ENCODE measurements at places on chromosomes 5 and 9. TPM values are rescaled to one million over a fixed set of nuclear protein-coding genes. Genes with fewer than 3 reads are reported as not detected.

TMEM232 gene
- total RNA-seq = 0.30 TPM

- peaks cover 48% of the 10 kb centered on the region for H3K27me3 ChIP-seq
- peak within 1 kb of the TSS; percentile 68 for H3K4me3 ChIP-seq
- no peaks in the 10 kb centered on the region for H3K36me3 ChIP-seq
- H3K4me1 ChIP-seq = peaks cover 10% of the 10 kb centered on the region
These were observed at the start of gene PDE8B for GRCh38 chr5:77210091-77210963. Gene PDE8B (plus strand): TSS chr5:77210680. CDS start chr5:77210926, 246 bp downstream.

- H3K27me3 ChIP-seq = no peaks in the 10 kb centered on the region
- DNase-seq = no peak
- no peak overlapping the region for H3K4me3 ChIP-seq
- H3K4me1 ChIP-seq = no peaks in the 10 kb centered on the region
- H3K36me3 ChIP-seq = no peaks in the 10 kb centered on the region
These were observed 29.9 kb upstream of the MYOT start for GRCh38 chr5:137837491-137838394.

- H3K36me3 ChIP-seq = peaks cover 3% of the 10 kb centered on the region
- no peak overlapping the region for H3K27ac ChIP-seq
- H3K27me3 ChIP-seq = peaks cover 2% of the 10 kb centered on the region
- no peaks in the 10 kb centered on the region for H3K4me1 ChIP-seq
These were observed 12.0 kb upstream of the ELOVL7 start for GRCh38 chr5:60856066-60856465.

FOXD4L4 gene
- total RNA-seq = 0.11 TPM

DNA sequence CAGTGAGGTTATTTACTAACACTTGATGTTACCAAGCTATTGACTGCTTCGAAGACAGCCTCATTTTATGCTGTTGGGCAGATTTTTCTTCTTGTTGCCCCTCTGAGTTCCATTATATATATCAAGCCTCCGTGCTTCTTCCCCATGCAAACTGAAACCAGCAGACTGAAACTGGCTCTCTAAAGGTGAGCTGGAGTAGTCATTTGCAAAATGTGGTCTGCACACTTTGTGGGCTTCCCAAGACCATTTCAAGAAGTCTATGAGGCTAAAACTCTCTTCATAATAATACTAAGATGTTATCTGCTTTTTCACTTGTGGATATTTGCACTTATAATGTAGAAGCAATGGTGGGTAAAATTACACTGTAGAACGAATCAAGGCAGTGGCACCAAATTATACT, 13.9 kb downstream of the SLC36A1 start:
- no peak overlapping the region for H3K4me3 ChIP-seq
- H3K27me3 ChIP-seq = no peaks in the 10 kb centered on the region
- H3K4me1 ChIP-seq = no peaks in the 10 kb centered on the region
- H3K27ac ChIP-seq = no peak overlapping the region

DNA sequence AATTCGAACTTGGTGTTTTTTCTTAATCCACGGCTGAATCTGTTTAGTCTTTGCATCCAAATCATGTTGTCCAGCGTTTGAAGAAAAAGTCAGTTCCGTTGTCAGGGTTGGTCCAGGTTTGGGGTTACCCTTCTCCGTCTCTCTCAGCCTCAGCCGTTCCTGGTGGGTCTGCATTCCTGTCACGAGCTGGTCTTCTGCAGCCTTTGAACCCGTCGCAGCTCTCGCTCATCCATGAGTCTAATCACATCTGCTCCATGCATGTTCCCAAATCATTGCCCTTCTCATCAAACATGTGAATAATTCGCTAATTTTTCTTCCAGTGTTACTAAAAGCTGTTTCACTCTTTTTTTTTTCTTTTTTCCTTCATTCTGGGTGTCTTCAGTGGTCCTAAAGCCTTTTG, 39.0 kb upstream of the EXOC3 start:
- no peak for DNase-seq
- no peak overlapping the region for H3K27ac ChIP-seq
- H3K36me3 ChIP-seq = peaks cover 19% of the 10 kb centered on the region

DNA sequence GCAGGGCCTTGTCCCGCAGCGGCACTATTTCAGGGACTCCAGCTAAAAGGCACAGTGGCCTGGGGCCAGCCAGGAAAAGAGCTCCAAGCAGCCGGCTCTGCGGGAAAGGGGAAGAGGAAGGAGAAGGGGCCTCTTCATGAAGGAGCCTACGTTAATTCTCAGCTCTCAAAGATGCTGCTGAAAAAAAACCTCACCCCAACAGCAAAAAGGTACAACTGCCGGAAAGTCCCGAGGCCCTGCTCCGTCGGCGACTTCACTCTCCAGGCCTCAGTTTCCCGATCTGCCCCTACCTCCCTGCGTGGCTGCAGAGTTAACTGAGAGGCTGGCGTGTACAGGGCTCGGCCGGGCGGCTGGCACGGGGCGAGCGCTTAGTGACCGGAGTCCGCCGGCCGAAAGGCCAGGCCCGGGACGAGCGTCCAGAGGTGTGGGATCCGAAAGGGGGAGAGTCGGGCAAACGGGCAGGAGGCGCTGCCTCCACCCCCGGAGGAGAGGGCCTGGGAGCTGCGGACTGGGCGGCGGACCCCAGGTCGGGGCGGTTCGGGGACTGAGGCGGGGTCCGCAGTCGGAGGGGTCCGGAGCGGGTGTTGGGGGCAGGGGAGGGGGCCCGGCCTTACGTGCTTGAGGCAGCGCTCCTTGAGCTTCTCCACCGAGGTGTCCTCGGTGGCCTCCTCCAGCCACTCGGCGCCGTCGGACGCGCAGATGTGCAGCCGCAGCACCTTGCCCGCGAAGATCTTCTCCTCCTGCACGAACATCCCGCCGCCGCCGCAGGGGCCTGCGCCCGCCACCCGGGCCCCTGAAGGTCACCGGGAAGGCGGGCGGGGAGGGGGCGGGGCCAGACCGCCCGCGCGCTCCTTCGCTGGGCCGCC, 529 bp downstream of the UBAC1 start:
- peaks cover 32% of the 10 kb centered on the region for H3K4me1 ChIP-seq
- no peaks in the 10 kb centered on the region for H3K36me3 ChIP-seq
- peak overlapping the region; percentile 87 for H3K4me3 ChIP-seq
- H3K27ac ChIP-seq = peak overlapping the region; percentile 65
- DNase-seq = no peak
- no peaks in the 10 kb centered on the region for H3K27me3 ChIP-seq

DNA sequence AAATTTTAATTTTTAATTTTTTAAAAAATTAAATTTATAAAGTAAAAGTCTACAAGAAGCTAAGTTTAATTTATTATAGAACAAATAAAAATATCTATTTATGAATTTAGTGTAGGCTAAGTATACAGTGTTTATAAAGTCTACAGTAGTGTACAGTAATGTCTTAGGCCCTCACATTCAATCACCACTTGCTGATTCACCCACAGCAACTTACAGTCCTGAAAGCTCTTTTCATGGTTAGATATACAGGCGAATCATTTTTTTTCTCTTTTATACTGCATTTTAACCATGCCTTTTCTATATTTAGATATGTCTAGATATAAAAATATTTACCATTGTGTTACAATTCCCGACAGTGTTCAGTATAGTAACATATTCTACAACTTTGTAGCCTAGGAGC, 55.9 kb downstream of the PCSK1 start:
- DNase-seq = no peak
- no peak overlapping the region for H3K4me3 ChIP-seq
- H3K27ac ChIP-seq = no peak overlapping the region
- peaks cover 7% of the 10 kb centered on the region for H3K4me1 ChIP-seq
- H3K27me3 ChIP-seq = peaks cover 13% of the 10 kb centered on the region

PAEP gene
- not detected for total RNA-seq

- peaks cover 20% of the 10 kb centered on the region for H3K4me1 ChIP-seq
- H3K27ac ChIP-seq = peak overlapping the region; percentile 93
- peaks cover 2% of the 10 kb centered on the region for H3K27me3 ChIP-seq
These were observed 826 bp downstream of the PAIP1 start for GRCh38 chr5:43555895-43556606.

TPM2 gene
- total RNA-seq = 4.3 TPM

GRCh38 chr5:157611571-157612476, 36.2 kb upstream of the ADAM19 start:
- peaks cover 64% of the 10 kb centered on the region for H3K4me1 ChIP-seq
- no peaks in the 10 kb centered on the region for H3K27me3 ChIP-seq
- no peak overlapping the region for H3K4me3 ChIP-seq
- H3K27ac ChIP-seq = peak overlapping the region; percentile 85
- H3K36me3 ChIP-seq = no peaks in the 10 kb centered on the region
- DNase-seq = peak; percentile 32

GARIN3 gene
- 0.82 TPM for total RNA-seq

DNA sequence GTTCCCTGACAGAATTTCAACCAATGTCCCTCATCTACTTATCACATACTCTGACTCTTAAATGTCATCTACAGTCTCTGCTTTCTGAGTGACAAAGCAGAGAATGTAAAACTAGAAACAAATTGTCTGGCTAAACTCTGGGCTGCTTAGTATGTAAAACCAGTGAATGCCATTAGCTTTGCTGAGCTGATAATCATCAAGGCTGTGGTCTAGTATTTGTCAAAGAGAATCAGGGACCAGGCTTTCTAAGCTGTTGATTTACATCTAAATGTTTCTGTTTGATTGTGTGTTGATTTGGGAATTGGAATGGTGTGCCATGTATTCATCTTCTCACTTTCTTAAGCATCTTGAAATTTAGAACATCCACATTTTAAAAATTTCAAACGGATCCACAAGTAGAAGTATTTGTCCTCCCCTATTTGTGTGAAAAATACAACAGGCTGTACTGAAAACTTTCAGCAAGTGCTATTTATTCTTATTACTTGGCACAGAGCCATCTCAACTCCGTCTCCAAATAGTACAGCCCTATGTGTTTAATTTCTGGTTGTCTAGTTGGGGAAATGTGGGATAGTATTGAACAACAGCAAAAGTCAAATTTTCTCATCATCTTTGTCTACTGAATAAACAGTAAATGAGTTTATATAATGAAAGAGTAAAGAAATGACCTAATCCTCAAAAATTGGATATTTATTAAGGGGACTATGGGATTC, 251.5 kb downstream of the KCTD16 start:
- H3K4me3 ChIP-seq = no peak overlapping the region
- no peak for DNase-seq
- H3K36me3 ChIP-seq = no peaks in the 10 kb centered on the region
- H3K27ac ChIP-seq = no peak overlapping the region

- H3K4me3 ChIP-seq = no peak overlapping the region
- no peaks in the 10 kb centered on the region for H3K4me1 ChIP-seq
- H3K36me3 ChIP-seq = no peaks in the 10 kb centered on the region
- DNase-seq = no peak
These were observed 80.0 kb downstream of the MEGF10 start for GRCh38 chr5:127370631-127371030.

GRCh38 chr5:134738963-134739661, 764 bp downstream of the CAMLG start:
- peaks cover 27% of the 10 kb centered on the region for H3K4me1 ChIP-seq
- H3K36me3 ChIP-seq = peaks cover 13% of the 10 kb centered on the region
- no peaks in the 10 kb centered on the region for H3K27me3 ChIP-seq
- DNase-seq = peak; percentile 58
- H3K27ac ChIP-seq = peak overlapping the region; percentile 95

PRELID2 gene
- 3.2 TPM for total RNA-seq

IL6ST gene
- total RNA-seq = 64.4 TPM

- H3K4me3 ChIP-seq = peak overlapping the region; percentile 65
- H3K27ac ChIP-seq = peak overlapping the region; percentile 47
- peaks cover 10% of the 10 kb centered on the region for H3K36me3 ChIP-seq
- peaks cover 75% of the 10 kb centered on the region for H3K27me3 ChIP-seq
- peaks cover 30% of the 10 kb centered on the region for H3K4me1 ChIP-seq
These were observed 207.0 kb downstream of the MEF2C start for GRCh38 chr5:88675708-88676636.

DNA sequence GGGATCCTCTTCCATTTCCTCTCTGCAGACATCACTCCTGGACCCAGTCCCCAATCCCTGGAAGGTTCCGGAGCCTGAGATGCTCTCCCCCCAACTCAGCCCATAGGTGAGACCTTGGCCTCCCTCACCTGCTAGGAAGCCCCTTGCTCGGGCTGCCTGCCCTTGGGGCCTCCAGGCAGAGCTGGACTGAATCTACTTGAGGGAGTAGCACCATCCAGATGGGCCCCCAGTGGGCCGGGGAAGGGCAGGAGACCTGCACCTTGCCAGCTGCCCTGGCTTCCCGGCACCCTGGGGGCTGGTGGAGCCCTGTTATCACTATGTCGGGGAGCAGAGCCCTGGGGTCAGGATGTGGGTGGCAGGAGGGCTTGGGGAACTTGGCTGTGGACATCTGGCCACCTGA, 26.9 kb upstream of the TMEM250 start:
- DNase-seq = no peak
- no peaks in the 10 kb centered on the region for H3K4me1 ChIP-seq
- no peaks in the 10 kb centered on the region for H3K36me3 ChIP-seq
- H3K4me3 ChIP-seq = no peak overlapping the region
- H3K27me3 ChIP-seq = peaks cover 4% of the 10 kb centered on the region
- no peak overlapping the region for H3K27ac ChIP-seq

ARHGEF28 gene
- total RNA-seq = 0.18 TPM

NUTM2F gene
- total RNA-seq = not detected

GRCh38 chr5:61673007-61673735, 341.1 kb downstream of the ZSWIM6 start:
- H3K4me3 ChIP-seq = no peak overlapping the region
- no peak for DNase-seq
- H3K27me3 ChIP-seq = peaks cover 8% of the 10 kb centered on the region
- no peaks in the 10 kb centered on the region for H3K36me3 ChIP-seq
- no peak overlapping the region for H3K27ac ChIP-seq

ARL15 gene
- total RNA-seq = 6.7 TPM

DNA sequence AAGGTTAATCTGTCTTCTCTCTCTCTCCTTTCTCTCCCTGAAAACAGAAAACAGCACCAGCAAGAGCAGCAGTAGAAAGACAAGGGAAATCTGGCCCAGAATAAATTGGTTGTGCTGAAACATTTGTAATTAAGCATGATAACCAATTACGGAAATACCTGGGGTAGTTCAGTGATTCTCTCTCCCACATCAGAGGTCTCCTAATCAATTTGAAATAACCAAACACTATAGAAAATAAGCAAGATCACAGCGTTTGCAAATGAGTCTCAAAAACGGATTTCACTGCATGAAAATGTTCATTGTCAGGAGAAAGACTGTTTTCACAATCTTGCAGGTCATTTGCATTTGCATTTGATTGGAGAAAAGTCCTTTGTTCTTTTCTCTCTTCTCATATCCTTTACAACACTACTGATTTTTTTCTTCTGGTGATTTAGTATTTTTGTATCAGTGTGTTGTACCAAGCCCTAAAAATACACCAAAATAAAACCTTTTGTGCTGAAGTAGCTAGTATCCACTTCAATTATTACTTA, 36.8 kb upstream of the CDH6 start:
- H3K27ac ChIP-seq = no peak overlapping the region
- peaks cover 3% of the 10 kb centered on the region for H3K27me3 ChIP-seq
- H3K4me3 ChIP-seq = no peak overlapping the region
- H3K4me1 ChIP-seq = no peaks in the 10 kb centered on the region

DNA sequence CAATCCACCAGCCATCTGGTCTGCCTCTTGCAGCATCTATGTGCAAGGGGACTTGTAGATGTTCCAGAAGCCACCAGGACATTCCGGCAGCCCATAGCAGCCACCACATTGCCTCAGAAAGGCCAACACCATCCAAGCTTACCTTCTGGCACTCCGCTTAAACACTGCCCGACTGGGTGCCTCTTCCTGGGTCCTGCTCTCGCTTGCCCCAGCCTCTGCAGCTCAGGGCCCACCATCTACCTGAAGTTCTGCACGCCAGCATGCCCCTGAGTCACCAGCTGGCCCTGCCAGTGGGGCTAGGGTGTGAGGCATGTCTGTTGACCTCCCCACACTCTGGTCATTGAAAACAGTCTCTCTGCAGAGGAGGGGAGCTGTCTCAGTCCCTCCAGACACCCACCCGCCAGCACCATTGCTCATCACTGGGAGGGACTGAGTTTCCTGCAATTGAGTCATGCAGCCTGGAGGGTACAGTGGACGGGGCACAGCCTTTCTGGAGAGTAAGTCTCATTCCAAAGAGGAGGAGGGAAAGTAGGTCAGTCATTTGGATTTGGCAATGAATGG, 16.9 kb upstream of the COL5A1 start:
- H3K4me1 ChIP-seq = no peaks in the 10 kb centered on the region
- no peaks in the 10 kb centered on the region for H3K27me3 ChIP-seq
- no peaks in the 10 kb centered on the region for H3K36me3 ChIP-seq
- no peak overlapping the region for H3K4me3 ChIP-seq
